ENCODE measurements at places on chromosomes 11 and 22.

GRCh38 chr11:125591649-125592304 is 875 bp upstream of the STT3A start:
- DNase-seq: peak; percentile 25

DNA sequence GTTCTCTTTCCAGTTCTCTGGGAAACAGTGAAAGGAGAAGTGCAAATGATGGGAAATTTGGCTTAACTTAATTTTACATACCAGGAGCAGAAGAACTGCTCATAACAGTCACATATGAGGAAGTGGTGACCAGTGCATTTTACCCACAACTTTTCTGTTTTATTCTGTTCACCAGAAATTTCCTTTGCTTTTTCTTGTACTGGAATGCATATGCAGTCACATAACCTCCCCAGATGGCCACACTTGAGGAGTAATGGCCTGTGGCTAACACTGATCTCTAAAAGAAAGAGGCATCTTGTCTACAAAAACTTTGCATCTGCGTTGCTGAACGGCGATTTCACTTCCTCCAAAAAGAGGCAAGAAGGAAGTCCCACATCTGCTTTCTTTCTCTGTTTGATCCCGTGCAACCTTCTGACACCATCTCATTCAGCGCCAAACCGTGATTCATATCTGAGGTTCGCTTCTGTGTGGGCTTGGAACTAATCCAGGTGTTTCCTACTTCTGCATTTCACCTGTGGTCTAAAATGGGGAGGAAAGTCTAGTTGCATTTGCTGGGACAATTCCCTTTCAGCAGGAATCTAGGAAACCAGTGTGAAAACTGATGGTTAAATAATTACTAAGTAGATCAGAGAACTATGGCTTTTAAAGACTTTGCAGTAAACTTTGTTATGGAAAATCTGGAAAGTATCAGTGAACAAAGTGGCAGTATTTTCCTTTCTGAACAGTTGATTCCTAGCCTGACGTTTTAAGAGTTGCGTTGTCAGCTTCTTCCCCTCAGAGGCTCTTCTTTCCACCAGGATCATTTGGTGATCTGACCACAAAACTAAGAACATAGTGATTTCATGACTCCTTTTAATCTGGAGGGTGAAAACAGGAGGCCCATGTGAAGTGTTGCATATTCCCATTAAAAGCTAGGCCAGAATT is 4.2 kb upstream of the MPEG1 start:
- peak; percentile 11 for DNase-seq

DNA sequence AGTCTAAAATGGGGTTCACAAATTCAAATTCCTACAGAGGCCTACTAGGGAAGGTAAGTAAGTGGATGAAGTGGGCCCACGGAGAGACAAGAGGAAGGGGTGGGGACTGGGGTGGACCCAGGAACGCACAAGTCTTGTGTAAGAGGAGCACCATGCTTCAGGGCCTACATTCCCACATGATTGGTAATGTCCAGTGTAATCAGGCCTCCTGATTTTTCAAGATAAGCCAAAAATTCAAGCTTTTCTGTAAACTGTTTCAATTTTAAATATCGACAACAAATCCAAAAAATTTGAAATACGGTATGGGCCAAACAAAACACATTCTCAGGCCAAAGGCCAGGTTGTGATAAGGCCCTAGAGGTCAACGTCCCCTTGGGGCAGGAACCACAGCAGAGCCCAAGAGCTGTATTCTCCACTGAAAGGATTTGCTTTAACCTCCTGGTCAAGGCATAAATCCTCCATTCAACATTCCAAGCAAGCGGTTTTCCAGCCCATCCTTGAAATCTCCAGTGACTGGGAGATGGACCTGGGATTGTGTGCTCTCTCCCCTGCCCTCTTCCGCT is 116.4 kb downstream of the TRIM29 start:
- no peak for DNase-seq

GRCh38 chr11:100174881-100175280 is 512.2 kb upstream of the ARHGAP42 start:
- no peak for DNase-seq

- no peak for DNase-seq
These were observed 92.5 kb upstream of the OR4B1 start for GRCh38 chr11:48123934-48124755.

DNA sequence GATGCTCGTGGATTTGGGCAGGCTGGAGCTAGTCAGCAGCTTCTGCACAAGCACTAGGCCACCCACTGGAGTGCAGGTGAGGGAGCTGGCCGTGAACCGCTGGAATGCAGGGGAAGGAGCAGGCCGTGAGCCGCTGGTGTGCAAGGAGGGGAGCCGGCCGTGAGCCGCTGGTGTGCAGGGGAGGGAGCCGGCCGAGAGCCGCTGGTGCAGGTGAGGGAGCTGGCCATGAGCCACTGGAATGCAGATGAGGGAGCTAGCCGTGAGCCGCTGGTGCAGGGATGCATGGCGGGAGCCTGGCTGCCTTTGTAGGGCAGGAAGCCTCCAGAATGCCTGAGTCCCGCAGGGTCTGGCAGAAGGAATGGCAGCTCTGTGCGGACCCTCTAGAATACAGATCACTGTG is 4220.0 kb upstream of the OR11H1 start:
- DNase-seq: no peak

- DNase-seq: peak; percentile 47
These were observed 16.6 kb downstream of the ARAP1 start for GRCh38 chr11:72735495-72736027.

- DNase-seq: peak; percentile 90
These were observed 32.8 kb downstream of the PITPNB start for GRCh38 chr22:27885977-27886842.

GRCh38 chr11:112856591-112856990 is 104.6 kb upstream of the NCAM1 start:
- no peak for DNase-seq

DNA sequence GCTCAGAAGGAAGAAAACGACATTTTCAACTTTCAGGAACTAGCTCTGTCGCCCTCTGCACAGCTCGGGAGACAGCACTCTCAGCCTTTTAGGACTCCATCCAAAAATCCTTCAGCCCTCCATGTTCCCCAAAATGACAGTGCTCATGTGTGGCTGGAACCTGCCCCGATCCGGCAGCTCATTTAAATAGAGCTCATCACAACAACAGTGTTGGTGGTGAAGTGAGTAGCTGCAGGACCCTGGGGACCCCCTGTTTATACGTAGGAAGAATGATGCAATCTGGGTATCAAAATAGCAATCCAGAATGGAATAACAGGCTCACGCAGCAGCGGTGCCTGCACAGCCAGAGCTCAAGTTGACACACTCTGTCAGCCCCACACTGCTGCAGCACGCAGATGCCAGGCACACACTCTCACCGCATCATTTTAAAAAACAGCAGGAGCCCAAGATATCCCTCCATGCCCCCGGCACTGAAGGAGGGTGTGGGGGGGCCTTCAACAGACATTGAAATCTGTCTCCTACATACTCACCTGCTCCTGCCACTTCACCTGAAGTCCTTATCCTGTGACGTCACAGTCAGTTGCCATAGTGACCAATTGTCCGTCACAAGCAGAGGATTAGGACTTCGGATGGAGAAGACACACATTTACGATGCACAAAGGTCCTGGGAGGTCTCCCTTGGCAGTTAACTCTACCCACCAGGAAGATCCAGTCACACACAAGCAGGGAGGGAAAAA is 24.0 kb downstream of the TRIM66 start:
- DNase-seq: peak; percentile 56

- DNase-seq: no peak
These were observed 1.2 kb downstream of the DKK3 start for GRCh38 chr11:12007230-12007593.

DNA sequence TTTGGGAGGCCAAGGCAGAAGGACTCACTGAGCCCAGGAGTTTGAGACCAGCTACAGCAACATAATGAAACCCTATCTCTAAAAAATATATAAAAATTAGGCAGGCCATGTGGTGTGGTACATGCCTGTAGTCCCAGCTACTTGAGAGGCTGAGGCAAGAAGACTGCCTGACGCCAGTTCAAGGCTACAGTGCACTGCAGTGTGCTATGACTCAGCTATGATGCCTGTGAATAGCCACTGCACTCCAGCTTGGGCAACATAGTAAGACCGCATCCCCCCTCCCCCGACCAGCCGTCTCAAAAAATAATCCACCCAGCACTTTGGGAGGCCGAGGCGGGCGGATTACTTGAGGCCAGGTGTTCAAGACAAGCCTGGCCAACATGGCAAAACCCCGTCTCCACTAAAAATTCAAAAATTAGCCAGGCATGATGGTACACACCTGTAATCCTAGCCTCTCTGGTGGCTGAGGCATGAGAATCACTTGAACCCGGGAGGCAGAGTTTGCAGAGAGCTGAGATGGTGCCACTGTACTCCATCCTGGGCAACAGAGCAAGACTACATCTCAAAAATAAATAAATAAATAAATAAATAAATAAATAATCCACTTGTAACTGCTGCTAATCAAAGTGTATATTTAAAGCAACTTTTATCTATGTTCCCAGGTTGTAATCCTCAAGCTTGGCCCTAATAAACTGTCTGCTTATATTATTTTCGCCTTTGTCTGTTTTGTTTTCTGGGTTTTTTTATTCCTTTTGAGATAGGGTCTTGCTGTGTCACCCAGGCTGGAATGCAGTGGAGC is 7.8 kb downstream of the HPS5 start:
- DNase-seq: peak; percentile 15

- DNase-seq: peak; percentile 58
These were observed 3.0 kb downstream of the PKP3 start for GRCh38 chr11:396948-397548.

DNA sequence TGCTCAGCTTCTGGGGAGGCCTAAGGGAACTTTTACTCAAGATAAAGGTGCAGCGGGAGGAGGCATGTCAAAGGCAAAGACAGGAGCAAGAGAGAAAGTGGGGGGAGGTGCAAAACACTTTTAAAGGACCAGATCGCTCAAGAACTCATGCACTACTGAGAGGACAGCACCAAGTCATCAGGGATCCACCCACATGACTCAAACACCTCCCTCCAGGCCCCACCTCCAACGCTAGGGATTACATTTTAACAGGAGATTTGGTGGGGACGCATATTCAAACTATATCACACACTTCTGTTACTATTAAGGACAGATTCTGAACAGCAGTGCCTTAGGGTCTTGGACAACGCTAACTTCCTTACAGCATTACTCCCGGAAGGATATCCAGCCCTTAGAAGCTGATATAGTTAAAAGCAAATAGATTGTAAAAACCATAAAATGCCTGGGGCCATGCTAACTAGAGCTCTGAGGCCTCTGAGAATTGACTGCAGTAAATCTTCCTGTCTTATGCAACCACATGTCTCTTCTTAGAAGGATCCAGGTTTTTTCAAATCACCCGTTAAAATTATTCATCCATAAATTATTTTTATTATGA is 16.7 kb upstream of the ZC3H12C start:
- DNase-seq: no peak

GRCh38 chr11:115500547-115501501 is 3.4 kb downstream of the CADM1 start:
- no peak for DNase-seq

DNA sequence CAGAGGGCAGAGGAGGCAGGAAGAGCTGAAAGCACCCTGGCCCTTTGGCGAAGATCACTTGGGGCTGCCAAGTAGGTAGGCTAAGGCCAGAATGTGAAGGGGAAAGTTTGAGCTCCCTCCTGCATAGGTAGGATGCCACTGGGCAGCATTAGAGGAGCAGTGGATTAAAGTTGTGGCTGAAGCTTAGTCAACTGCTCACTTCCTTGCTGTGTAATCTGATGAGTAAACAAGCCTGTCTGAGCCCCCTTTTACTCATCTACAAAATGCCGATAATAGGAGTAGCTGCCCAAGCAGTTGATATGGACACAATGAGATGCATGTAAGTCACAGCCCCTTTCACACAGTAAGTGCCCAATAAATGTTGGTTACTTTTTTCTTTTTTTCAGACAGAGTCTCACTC is 216.4 kb downstream of the MN1 start:
- no peak for DNase-seq

DNA sequence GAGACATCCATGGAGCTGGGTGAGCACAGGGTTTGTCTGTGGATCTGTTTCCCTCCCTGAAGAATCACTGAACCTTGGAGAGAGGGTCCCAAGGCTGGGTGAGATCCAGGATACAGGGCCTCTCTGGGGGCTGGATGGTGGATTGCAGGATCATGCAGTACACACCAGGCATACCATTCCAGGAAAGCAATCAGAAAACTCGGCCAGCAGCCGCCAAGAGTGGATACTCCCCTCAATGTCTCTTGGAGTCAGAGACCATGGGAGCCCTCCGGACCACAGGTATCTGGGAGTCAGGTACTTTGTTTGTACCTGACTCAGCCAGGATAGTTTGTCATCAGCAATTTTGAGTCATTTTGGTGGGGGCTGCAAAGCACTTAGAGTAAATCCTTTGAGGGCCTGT is 14.6 kb upstream of the SYT13 start:
- DNase-seq: no peak

GRCh38 chr11:3849297-3849874 is 6.1 kb upstream of the STIM1 start:
- no peak for DNase-seq

DNA sequence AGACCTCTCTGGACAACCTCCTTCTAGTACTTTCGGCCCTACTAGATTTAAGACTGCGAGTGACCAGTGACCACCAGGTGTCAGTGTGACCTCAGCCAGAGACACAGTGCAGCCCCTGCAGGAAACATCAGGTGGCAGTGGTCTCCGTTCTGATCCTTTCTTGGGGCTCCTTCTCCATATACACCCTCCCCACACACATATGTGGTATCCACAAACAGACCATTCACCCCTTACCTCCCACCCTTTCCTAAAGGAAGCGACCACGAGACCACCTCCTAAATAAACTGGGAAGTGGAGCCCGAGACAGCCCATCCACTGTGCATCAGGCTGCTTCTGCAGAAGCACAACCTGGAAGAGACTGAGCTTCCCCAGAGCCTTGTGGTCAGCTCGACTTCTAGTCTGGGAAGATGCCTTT is 38.5 kb upstream of the CYP2D6 start:
- DNase-seq: peak; percentile 80

GRCh38 chr11:73384531-73384871 is 8.3 kb downstream of the RELT start:
- no peak for DNase-seq

- DNase-seq: no peak
These were observed 197.5 kb downstream of the C11orf87 start for GRCh38 chr11:109619498-109619897.

- no peak for DNase-seq
These were observed 107.7 kb downstream of the CEP164 start for GRCh38 chr11:117435326-117435725.
